ENCODE measurements at places on chromosomes 16 and 17.

DNA sequence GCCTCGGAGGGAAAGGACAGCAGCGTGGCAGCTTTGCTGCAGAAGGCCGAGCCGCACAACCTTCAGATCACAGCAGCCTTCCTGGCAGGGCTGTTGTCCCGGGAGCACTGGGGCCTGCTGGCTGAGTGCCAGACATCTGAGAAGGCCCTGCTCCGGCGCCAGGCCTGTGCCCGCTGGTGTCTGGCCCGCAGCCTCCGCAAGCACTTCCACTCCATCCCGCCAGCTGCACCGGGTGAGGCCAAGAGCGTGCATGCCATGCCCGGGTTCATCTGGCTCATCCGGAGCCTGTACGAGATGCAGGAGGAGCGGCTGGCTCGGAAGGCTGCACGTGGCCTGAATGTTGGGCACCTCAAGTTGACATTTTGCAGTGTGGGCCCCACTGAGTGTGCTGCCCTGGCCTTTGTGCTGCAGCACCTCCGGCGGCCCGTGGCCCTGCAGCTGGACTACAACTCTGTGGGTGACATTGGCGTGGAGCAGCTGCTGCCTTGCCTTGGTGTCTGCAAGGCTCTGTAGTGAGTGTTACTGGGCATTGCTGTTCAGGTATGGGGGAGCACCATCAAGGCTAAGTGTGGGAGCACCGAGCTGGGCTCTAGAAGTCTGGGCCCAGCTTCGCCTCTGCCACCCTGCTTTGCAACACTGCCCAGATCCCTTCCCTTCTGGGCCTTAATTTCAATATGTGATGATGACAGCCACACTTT lies 18.6 kb downstream of the NOD2 start:
- DNase-seq, result no peak

DNA sequence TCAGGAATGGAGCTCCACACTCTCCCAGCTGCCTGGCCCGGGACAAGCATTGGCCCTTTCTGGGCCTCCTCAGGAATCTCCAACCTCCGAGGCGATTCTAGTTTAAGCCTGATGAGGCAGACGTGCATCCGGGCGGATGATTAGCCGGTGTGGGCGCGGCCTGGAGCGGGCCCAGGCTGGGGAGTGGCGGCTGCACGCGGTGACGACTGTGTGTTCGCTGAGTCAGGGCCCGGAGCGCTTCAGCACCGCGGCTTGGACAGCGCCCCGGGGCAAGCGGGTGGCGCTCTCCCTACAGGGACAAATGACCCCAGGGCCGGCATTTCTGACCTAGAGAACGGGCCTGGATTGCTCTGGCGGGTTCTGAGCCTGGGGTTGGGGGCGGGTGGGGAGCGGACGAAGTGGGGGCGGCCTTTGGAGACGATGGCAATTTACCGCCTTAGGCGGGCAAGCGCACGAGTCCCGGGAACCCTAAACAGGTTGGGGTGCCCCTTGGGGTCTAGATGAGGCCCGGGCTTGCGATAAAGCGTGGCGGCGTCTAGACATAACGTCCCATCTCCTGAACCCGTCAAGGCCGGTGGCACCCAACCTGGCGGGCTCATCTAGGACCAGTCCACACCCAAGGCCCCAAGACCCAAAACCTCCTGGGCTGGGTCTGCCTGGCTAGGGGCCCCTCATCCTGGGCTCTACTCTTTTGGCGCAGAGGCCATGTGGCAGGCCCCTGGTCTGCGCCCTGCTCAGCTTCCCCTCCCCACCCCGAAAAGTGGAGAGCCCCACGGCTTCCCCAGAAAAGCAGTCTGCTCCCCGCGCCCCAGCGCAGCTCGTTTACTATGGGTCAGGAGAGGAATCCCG lies 22.3 kb upstream of the ZNHIT3 start:
- peak; percentile 96 for DNase-seq

DNA sequence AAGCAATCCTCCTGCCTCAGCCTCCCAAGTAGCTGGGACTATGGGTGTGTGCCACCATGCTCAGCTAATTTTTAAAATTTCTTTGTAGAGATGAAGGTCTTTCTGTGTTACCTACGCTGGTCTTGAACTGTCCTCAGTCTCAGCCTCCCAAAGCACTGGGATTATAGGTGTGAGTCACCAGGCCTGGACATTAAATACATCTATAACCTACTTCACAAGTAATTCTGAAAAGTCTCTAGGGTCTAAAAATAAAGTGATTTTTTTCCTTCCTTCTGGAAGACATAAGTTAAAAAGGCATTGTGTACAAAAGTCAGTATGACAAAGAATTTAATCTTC lies 118.3 kb downstream of the PARN start:
- DNase-seq, result no peak

GRCh38 chr17:36092230-36092629 lies 2.3 kb upstream of the CCL3 start:
- no peak for DNase-seq

DNA sequence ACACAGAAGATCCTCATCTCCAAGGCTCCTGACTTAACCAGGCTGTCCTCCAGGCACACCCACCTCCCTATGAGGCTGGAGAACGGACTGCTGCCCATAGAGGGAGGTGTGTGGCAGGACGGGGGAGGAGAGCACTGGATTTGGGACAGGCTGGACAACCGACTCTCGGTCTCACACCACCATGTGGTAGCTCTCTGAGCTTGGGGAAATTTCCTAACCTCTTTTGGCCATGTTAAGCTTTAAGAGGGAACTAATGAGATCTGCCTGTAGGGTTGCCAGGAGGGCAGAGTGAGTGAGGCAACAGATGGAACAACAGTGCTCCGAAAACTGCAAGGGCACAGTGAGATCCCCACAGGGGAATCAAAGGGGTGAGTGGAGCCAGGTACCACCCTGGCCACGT lies 32.7 kb downstream of the RHBDL3 start:
- no peak for DNase-seq

GRCh38 chr17:69728816-69729215 lies 314.3 kb downstream of the MAP2K6 start:
- DNase-seq, result no peak

GRCh38 chr16:81481207-81481821 lies 36.7 kb downstream of the CMIP start:
- DNase-seq, result no peak

- DNase-seq, result peak; percentile 47
These were observed 9.2 kb downstream of the PMP22 start for GRCh38 chr17:15255713-15256454.

DNA sequence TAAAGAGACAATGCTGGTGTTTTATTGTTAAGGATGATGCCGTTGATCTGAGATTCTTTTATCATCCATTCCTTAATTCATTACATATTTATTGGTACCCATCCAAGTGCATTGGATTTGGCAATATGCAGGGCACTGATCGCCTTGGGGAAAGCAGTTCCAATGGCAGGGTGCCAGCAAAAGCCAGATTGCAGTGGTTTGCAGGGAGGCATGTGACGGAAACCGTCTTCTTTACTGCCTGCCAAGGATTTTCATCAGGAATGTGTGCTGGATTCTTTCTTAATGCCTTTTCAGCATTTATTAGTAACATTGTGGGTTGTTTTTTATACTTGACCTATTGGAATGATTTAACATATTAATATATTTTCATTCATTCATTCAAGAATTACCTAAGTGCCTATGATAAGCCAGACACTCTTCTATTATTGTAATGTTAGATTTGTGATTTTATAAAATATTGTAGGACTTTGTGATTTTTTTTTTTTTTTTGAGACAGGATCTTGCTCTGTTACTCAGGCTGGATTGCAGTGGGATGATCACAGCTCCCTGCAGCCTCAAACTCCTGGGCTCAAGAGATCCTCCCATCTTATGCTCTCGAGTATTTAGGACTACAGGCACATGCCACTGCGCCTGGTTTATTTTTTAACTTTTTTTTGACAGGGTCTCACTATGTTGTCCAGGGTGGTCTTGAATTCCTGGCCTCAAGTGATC lies 93.4 kb upstream of the TNRC6A start:
- peak; percentile 87 for DNase-seq

GRCh38 chr17:43734376-43734775 lies 24.2 kb downstream of the SOST start:
- DNase-seq, result peak; percentile 68

DNA sequence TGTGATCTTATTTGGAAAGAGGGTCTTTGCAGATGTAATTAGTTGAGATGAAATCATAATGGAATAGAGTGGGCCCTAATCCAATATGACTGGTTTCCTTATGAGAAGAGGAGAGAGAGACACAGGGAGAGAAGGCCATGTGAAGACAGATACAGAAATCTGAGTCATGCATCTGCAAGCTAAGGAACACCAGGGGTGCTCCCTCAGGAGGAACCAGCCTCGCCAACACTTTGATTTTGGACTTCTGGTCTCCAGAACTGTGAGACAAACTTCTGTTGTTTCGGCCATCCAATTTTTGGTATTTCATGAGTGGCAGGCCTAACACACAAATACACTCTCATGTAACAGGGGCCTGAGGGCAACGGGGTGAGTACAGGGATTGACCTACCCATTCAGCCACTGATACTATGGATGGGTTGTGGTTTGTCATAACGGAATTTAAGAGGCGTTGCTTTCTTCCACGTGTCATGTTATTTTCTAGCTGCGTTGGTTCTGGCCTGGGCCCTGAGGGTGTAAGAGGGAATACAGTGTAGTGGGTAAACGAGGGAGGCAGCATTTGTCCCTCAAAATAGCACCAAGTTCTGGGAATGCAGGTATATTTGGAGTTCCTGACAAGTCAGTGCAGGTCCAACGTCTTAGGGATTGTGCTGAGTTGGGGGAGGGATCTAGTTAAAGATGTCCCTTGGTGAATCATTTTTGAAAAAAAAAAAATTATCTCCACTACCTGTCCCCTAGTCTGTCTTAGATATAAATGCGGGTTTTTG lies 17.7 kb downstream of the PLCG2 start:
- DNase-seq, result no peak

DNA sequence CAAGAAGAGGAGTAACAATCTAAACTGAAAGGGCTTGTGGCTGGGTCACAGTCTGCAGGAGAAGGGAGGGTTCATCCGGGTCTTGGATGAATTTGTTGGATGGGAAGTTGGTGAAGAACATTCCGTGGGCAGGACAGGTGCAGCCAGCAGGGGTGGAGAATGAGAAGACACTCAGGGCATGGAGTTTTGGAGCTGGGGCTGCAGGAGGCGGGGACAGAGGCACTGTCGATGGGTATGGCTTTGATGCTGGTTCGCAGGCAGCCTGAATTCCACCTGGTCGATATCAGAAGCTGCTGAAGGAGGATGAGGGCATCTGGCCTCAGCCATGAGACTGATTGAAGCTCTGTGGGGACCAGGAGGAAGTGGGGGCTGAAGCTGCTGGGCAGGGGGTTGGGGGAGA lies 36.1 kb upstream of the CBFA2T3 start:
- DNase-seq, result no peak

- DNase-seq, result no peak
These were observed 15.5 kb downstream of the AXIN2 start for GRCh38 chr17:65545705-65546523.

- no peak for DNase-seq
These were observed 229.2 kb downstream of the MAP2K6 start for GRCh38 chr17:69643686-69644085.

- DNase-seq, result no peak
These were observed 23.0 kb downstream of the ARHGAP27 start for GRCh38 chr17:45409659-45410076.

GRCh38 chr17:76673729-76674128 lies 30.2 kb upstream of the ST6GALNAC1 start:
- no peak for DNase-seq

GRCh38 chr17:17377071-17377967 lies 74.1 kb downstream of the NT5M start:
- DNase-seq, result no peak

DNA sequence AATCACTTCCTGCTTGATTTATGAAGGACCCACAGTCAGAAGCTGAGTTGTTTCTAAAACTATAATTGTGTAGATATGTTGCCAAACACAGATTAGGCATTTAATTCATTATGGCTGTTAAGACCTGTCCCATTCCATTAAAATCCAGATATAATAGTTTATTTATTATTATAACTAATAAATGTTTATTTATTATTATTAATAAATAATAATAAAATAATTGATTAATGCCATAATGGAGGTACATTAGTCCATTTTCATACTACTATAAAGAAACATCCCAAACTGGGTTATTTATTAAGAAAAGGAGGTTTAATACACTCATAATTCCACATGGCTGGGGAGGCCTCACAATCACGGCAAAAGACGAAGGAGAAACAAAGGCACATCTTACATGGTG lies 1240.9 kb downstream of the CDH11 start:
- no peak for DNase-seq

GRCh38 chr17:64358261-64358788 lies 32.3 kb downstream of the PECAM1 start:
- DNase-seq, result no peak

DNA sequence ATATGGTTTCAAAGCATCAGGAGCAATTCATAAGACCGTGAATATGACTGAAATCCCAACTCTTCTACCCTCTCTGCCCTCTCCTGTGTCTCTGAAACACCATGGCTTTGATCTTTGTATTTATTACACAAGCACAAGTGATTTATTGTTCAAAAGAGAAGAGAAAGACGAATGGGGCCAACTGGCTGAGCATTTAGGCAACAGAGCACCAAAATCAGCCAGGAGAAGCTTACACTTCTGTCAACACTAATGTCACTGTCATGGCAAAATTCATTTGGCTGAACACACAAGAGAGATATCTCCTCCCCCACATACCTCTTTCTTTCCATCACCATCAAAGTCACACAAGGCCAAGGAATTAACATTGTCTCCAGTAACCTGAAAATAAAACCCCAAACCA lies 9.3 kb downstream of the BBS2 start:
- no peak for DNase-seq

DNA sequence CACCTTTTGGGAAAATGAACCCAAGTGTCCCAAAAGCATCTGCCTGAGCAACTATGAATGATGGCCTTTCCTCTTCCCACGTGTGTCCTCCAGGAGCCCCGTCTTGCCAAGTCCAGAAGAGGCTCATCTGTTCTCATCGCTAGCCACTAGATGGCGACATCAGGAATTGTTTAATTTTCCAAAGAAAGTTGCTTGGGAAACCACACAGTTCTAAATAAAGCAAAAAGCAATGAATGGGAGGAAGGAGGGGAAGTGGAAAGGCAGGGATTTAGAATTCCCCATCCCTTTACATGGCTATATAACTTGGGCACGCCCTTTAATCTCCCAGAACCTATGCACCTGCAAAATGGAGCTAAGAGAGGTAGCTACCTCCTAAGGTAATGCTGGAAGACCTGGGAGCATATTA lies 9.0 kb upstream of the CDH5 start:
- peak; percentile 87 for DNase-seq

Measured in AG08396 (cell line).